ENCODE measurements at places on chromosomes 16 and 17.

- DNase-seq, result no peak
These were observed 26.1 kb upstream of the UBE2I start for GRCh38 chr16:1283296-1283695.

GRCh38 chr16:89363621-89364393 lies 126.6 kb downstream of the ANKRD11 start:
- DNase-seq, result peak; percentile 54

DNA sequence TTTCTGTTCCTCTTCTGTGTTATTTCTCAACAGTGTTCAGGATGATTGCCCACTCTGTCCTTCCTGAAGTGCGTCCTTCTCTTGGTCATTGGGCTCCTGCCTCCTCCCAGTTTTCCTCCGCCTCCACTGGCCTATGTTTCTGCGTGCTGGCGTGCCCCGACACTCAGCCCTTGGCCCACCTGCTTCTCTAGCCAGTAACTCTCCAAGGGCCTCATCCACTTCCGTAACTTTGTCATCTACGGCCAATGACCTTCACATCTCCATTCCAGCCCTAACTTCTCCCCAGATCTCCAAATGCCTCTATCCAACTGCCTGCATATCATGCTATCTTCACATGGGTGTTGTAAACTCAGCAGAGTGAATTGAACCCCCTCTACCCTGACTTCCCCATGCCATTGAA lies 39.6 kb upstream of the RPL38 start:
- no peak for DNase-seq

DNA sequence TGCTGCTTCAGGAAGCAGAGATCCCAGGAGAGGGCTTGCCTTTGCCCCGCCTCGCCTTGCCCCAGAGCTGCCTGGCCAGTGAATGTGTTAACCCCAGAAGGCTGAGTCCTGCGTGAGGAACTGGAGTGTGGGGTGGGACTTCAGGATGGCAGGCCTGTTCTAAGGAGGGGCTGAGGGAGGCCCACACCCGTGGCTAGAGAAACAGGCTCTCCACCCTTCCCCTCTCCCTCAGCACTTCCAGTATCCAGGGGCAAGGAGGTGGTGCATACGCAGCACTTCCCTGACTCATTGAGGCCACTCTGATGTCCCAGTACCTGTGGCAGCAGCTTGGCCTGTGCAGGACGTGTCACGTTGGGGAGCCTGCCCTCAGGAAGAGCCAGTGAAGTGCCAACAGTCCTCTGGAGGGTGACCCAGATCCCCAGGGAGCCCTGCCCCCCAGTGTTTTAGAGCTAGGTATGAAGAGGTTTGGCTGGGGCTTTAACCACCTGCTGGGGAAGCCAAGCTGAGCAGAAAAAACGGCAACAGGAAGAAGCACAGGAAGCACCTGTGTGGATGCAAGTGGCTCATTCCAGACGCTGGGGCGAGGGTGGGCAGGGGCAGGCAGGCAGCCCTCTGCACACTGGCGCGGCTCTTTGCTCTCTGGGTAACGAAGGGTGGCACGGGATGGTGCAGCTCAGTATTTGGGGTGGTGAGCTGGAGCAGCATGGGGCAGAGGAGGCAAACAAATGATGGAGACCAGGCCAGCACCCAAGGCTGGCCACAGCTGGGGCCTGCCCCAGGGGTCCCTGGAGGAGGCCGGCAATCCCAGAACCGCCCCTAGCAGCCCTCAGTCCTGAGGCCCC lies 14.7 kb upstream of the CTCF start:
- peak; percentile 57 for DNase-seq

DNA sequence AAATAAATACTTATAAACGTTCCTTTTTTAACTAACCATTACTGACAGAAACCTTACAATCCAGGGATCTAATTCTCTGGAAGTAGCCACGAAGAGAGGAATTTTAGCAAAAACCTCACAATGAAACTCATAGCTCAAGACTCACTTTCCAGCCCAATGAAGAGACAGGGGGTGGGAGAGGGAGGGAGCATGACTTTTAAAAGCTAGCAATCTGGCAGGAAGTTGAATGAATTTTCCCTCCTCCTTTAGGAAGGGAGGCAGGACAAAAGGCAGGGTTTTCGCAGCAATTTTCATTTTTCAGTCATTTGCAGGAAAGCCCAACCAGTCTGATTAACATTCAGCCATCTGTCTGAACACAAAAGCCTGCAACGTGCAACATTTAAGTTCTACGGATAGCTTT lies 381.5 kb upstream of the PSMD7 start:
- no peak for DNase-seq

GRCh38 chr16:77531752-77532151 lies 96.9 kb upstream of the ADAMTS18 start:
- DNase-seq, result no peak

- DNase-seq, result no peak
These were observed 102.6 kb upstream of the CDC42EP4 start for GRCh38 chr17:73414171-73414955.

- DNase-seq, result peak; percentile 16
These were observed 100.7 kb downstream of the LYRM1 start for GRCh38 chr16:21001262-21001661.

DNA sequence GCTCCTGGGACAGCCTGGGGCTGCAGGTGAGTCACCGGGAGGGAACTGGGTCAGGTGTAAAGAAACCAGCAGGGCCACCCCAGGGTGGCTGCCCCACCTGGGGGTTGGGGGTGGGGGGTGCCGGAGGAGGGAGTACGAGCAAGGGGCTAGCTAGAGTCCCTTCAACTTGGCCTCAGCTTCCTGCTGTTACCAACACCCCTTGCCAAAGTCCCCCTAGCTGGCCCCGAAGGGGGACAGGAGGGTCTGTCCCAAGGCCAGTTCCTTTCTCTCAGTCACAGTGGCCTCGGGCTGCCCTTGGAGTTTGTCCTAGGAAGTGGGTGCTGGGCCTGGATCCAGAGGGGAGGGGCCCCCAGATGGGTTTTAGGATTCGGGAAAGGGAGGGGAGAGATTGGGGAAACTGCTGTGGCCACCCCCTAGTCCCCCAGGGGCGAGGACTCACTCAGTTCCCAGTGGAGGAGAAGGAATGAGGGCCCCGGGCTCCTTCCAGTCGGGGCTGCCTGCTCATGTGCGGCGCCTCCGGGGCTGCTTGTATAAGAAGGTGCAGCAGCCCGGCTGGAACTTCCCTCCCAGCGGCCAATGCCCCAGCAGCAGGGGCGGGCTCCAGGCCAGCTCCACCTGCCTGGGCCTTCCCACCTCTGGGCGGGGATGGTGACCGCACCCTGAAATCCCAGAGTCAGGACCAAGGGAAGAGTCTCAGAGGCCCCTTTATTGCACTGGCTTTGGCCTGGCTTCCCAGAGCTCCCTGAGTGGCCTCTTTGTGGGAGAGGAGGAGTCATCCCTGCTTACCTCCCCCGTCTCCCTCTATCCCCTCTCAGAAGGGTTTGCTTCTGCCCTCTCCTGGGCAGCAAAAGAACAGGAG lies 7.3 kb downstream of the ARHGAP27 start:
- DNase-seq, result no peak

- no peak for DNase-seq
These were observed 23.5 kb upstream of the SIAH1 start for GRCh38 chr16:48408688-48409087.

DNA sequence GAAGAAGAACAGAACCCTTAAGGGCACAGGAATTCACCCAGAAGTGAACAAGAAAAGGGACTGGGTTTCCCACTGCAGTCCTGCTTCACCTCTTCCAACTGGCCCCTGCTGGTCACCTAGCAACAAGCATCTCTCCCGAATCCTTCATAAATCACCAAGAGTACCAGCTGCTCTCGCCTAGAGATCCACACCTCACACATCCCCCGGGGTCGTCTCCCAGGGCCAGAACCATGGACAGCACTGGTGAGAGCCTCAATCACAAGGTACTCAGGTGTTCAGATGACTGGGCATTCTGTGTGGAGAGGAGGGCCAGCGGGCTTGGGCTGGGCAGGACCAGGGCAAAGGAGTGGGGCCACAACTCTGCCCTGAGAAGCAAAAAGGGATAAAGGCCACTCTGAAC lies 65.9 kb downstream of the CCT6B start:
- no peak for DNase-seq

DNA sequence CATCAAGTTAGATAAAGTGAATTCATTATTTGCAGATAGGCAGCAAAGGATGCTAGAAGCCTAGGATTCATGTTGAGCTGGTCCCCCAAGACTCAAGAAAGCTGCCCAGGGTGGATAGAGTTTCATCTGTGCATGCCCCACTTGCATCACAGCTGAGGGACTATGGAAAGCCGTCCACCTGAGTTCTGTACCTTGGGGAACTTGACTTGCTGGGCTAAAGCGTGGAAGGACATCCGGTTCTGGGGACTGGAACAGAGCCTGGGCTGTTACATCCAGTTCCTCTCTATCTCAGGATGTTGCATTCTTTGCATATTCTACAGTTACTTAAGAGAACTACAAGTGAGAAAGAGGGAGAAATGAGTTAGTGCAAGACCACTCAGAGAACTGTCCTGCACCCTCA lies 458.4 kb downstream of the SHISA9 start:
- DNase-seq, result no peak

DNA sequence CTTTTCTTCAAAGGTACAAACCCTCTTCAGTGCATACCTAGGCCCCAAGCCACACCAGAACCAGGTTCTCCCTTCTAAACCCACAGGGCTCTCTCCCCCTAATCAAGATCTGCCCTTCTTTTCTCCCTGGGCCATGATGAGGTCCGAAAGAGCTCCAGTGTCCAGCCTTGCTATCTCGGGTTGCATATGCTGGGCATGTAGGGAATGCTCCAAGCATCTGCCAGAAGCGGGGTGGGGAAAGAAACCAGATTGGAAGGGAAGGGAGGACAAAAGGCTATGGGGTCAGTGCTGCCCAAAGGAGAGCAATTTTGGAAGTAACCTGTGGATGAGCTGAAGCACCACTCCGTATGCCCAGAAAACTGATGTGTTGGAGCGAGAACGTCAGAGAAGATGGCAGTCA lies 2.3 kb downstream of the CTDNEP1 start:
- no peak for DNase-seq

GRCh38 chr16:68375801-68376536 lies 65.2 kb downstream of the PRMT7 start:
- no peak for DNase-seq

- DNase-seq, result no peak
These were observed 695.8 kb downstream of the TOX3 start for GRCh38 chr16:51851111-51851510.

DNA sequence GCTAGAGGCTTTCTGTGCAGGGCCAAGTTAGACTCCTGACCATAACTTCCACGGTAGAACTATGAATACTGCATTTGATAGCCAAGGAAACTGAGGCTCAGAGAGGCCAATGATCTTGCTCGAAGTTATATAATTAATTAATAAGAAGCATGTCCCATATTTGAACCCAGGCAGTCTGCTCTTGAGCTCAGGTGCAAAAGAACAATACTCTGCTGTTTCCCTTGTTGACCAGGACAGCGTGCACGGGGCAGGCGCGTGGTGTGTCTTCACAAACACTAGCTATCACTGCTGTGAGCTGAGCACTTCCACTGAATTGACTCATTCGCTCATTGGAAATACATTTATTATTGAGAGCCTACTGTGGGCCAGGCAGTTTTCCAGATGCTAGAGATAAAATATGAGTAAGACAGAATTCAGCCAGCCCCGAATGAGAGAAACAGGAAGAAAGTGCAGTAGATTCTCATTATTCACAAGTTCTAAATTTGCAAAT lies 1.6 kb downstream of the CHD9 start:
- no peak for DNase-seq

GRCh38 chr17:45578516-45579455 lies 88.3 kb upstream of the PLEKHM1 start:
- no peak for DNase-seq

DNA sequence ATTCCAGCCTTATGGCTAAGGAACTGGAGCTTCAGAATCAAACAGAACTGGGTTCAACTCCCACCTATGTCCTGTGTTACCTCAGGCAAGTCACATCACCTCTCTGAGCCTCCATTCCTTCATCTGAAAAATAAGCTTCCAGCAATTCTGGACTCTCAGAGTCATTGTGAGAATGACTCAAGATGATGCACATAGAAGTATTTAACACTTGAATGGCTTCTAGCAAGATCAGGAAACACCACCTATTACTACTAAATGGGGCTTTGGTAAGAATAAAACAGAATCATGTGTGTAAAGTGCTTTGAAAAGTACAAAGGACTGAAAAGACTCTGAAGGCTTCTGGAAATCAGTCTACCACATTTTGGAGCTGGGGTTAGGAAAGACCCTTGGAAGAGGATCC lies 30.8 kb upstream of the CALB2 start:
- DNase-seq, result no peak

DNA sequence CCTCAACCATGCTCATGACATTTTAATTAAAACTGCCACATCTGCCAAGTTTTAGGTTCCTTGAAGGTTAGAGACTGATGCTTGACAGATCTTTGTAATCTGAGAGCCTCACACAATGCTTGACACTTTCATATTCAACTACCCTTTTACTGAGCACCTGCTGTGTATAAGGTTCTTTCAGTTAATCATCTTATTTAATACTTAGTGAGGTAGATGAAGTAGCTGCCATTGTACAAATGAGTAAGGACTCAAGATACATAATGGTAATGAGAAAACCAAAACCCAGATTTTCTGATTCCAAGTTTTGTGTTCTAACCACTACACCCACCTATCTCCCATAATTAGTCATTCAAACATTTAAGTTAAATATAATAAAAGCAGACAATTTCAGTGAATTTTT lies 35.4 kb upstream of the ARL6IP1 start:
- DNase-seq, result no peak

Measured in CD4-positive, alpha-beta T cell treated with Interleukin-10 for 1 hour (primary cell).